ENCODE measurements at places on chromosomes 7 and 10. TPM values are rescaled to one million over a fixed set of nuclear protein-coding genes. Genes with fewer than 3 reads are reported as not detected.

Gene SFTPA1
- total RNA-seq = not detected

GRCh38 chr10:20624642-20625041 is 272.5 kb downstream of the NEBL start:
- no peak for DNase-seq

DNA sequence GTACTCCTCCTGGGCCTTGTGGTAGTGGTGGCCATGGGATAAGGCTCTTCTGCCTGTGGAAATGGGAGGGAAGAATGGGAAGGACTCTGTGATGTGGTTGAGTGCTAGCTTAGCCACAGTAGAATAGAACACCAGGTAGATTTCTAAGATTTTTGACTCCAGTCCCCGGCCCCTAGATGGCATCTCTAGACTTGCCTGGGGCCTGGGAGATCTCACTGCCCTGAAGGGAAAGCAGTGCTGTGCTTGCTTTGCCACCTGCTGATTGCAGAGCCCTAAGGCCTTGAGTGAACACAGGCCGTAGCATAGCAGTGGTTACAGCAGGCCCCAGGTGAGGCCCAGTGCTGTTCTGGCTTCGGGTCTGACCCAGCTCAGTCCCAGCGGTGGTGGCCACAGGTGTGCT is 252.0 kb downstream of the TCF7L2 start:
- no peak for DNase-seq

DNA sequence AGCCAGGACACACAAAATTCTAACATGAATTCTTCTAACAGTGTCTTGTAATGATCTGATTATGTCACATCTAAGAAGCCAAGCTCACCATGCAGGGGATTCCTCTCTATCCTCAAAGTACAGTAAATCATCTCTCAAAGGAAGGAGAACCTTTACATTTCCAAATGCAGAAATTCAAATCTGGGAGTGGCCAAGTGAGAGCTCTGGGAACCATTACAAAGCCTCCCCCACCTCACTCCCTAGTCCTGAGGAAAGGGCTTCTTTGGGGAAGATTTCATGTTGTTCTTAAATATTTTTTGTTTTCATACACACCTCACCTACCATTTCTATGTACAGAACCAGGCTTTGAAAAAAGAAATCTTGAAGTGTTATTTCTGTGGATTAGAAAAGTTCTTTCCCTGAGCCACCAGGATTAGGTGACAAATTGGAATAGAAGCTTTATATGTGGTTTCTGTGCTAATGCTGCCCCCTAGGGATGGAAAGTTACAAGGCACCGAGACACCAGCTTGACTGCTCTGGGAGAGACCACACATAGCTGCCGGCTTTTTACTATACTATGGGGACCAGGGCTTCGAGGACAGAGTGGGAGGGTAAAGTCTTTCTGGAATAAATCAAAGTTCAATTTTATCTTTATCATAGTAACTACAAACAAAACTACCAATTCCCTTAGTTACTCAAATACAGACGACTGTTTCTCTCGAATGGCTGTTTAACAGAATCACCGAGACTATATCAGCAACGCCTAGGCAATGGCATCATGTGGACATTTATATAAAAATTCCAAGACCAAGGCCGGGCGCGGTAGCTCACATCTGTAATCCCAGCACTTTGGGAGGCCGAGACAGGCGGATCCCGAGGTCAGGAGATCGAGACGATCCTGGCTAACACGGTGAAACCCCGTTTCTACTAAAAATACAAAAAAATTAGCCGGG is 116.1 kb downstream of the RNF216 start:
- peak; percentile 82 for DNase-seq

DNA sequence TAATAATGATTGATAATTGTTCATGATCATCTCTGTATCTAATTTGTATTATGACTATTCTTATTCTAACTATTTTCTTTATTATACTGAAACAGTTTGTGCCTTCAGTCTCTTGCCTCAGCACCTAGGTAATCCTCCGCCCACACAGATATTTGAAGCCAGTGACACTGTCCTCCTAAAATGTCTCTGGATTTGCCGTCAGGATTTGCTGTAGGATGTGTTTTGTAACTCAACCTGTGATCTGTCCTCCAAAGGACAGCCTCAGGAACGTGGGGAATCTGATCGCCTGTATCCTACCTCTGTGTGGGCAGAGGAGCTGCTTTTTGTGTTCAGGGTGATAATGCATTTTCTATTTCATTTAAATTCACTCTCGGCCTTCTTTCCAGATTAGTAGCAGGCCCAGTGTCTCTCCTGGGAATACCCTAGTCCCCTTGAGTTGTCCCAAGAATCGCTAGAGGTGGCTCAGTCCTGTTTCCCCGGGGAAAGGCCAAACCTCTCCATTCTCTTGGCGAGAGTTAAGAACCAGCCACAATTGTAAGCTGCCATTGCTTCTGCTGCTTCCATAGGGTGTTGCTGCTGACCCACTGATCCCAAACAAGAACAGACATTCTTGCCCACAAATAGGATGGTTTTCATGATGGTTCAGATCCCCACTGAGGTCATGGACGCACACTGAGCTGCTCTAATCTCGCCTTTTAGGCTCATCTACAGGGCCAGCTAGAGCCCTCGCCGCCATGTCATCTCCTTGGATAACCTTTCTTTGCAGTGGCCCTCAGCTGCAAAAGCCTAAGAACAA is 136.2 kb upstream of the KCNMA1 start:
- no peak for DNase-seq
